NCI-H1436 treated with DMSO at 0.1 percent for 48 hours (cell line): ENCODE measurements at places on chromosomes 4 and X.

DNA sequence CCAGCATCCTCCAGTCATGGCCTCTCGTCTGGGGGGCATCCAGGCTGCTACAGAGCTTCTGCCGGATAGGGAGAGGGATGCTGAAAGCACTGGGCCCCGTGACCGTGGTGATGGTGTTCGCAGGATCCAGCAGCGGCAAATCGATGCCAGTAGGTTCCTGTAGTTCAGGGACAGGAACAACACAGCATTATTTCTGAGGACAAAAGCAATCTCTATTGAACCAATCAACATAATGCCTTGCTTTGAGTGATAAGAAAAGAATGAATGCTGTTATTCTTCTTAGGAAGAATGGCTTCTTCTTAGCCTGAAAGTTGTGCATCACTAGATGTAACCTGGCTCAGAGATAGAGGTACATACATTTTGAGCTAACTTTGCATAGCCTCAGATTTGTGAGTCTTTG lies 378.6 kb downstream of the UNC5C start:
- DNase-seq = no peak

DNA sequence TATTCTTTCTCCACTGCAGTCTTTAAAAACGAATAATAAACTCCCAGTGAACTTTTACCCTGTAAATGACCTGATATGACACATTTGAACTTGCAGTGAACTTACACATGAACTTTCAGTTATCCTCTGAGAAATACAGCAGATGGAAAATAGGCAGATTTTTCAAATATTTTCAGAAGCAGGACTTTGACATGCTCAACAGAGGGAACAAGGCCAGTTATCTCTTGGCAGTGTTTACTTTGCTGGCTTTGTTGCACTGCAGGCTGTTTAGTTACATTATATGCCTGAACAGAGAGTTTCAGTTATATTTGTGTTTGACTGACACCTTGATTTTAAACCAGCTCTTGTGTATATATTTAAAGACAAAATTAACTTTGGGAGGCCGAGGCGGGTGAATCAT lies 47.6 kb upstream of the FGG start:
- no peak for DNase-seq

GRCh38 chr4:85126991-85127591 lies 160.6 kb upstream of the WDFY3 start:
- no peak for DNase-seq

DNA sequence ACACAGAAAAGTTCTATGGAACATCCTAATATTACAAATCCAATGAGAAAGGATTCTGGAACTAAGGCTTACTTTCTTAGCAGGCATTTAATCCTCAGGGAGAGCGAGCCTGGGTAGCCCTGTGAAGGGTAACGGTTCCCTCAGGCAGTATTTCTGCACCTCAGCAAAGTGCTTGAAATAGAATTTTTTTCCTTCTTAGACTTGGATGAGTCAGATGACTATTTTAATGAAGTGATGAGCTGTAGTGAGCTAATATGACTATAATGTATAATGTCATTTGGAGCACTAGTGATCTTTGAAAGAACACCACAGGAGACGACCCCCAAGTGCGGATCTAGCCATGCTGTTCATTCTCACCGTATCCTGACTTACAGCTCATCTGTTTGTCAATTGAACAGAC lies 493.0 kb upstream of the FAM241A start:
- no peak for DNase-seq

DNA sequence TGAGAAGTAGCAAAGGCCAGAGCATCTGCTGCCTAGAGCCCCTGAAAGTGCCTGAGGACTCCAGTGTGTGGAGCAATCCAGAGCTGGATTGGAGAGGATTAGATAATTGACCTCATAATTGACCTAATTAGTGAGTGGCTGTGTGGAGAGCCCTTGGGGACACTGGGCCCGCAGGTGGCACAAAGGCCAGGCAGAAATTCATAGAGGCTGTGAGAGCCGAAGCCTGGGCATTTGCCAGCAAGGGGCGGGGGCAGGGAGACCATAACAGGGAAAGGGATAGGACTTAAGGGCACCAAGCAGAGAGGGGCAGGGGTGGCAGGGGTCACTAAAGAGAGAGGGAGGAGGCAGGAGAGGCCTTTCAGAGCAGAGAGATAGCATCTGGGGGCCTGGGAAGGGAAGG lies 45.3 kb downstream of the EFNB1 start:
- no peak for DNase-seq

GRCh38 chrX:110142096-110142495 lies 139.2 kb downstream of the TMEM164 start:
- DNase-seq = no peak

GRCh38 chrX:44462850-44463249 lies 79.8 kb downstream of the FUNDC1 start:
- no peak for DNase-seq

DNA sequence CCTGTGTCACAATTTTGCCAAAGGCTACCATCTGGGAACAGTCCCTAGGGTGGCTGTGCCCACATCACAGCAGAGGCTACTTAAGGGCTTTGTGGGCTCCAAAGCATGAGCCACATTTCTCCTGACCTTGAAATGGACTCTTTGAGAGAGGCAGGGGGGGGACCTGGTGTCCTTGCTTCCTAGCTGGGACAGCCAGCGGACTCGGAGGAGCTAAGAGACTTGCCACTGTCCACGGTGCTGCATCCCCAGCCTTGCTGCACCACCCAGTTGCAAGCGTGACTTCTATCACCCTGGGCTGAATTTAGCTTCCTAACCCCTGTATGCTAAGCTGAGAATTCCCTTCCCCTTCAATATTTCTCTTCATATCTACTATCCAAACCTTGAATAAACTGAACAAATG lies 99.0 kb downstream of the PHKA2 start:
- no peak for DNase-seq

- no peak for DNase-seq
These were observed 43.5 kb upstream of the ZNF518B start for GRCh38 chr4:10500776-10501175.

DNA sequence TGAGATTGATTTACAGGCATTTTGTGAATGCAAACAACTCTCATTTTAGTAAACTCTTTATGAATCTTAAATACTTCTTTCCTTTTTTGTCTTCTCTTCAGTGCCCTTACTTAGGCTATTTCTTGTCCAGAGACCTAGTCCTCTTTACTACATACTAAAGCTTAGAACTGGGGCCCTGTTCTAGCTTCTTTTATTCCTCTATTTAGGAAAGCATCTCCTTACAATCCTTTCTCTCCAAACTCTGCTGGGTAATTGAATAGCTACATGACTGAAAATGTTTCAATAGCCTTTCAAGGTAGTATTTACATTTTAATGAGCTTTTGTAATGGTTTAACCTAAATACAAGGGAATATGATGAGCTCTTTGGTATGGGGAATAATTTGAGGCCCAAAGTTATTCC lies 1701.5 kb upstream of the TENM3 start:
- no peak for DNase-seq

GRCh38 chr4:8737075-8737474 lies 134.6 kb downstream of the HMX1 start:
- DNase-seq = no peak

- no peak for DNase-seq
These were observed 59.2 kb downstream of the FSTL5 start for GRCh38 chr4:162104459-162105124.

DNA sequence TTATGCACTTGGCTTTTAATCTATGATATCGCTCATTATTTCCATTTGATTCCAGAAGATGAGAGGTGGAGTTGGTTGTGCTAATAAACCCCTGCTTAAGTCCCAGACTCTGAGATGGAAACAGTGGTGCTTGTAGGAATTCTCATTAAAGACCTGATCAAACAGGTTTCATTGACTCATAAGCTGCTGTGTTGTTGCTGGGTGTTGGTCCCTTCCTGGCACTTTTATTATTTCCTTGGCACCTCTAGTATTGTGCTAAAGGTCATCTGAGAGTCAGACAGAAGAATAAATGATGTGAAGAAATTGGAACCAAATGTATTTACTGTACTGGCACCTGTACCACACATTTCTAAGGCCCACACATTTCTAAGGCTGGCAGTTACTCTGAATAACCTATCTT lies 544.7 kb upstream of the NR3C2 start:
- DNase-seq = no peak

- DNase-seq = no peak
These were observed 99.0 kb downstream of the ARSJ start for GRCh38 chr4:113880240-113881028.

DNA sequence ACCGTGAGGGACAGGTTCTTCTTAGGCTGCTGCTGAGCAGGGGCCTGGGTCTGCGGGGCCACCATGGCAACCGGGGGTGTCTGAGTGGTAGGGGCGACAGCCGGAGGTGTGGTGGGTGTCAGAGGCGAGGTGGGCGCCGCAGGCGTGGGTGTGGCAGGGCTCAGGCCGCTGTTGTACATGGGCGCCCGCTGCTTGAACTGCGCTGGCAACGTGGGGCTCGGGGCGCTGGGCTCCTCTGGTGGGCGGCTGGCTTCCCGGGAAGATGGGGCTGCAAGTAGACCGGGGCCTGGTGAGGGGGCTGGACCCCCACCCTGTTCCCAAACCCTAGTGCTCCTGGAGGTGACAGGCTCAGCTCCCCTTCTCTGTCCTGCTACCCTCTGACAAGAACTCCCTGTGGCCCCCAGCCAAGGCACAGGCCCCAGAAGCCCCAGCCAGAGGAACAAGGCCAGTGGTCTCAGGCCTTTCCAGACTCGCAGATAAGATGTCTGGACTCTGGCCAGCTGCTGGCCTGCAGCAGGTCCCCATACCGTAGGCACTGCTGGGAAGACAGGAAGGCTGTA lies 24.8 kb downstream of the NELFA start:
- DNase-seq = no peak

GRCh38 chr4:56843421-56843899 lies 22.0 kb upstream of the SPINK2 start:
- DNase-seq = no peak

DNA sequence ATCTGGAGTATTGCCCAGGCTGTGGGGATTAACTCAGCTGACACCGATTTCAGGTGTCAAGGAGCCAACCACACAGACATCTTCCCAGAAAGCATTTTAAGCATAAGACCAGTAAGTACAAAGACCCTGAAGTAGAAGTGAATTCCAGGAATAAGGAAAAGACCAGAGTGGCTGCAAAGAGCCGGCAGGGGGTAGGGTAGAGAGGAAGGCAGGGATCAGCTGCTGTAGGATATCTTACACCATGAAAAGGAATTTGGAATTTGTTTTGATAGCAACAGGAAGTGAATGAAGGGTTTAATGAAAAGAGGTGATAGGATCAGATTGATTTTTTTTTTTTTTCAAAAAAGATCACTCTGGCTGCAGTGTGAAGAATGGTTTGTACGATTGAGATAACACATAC lies 113.6 kb upstream of the PPARGC1A start:
- no peak for DNase-seq

- no peak for DNase-seq
These were observed 102.1 kb upstream of the FAM9B start for GRCh38 chrX:9135901-9136510.

GRCh38 chr4:2948895-2949781 lies 14.1 kb downstream of the NOP14 start:
- no peak for DNase-seq

DNA sequence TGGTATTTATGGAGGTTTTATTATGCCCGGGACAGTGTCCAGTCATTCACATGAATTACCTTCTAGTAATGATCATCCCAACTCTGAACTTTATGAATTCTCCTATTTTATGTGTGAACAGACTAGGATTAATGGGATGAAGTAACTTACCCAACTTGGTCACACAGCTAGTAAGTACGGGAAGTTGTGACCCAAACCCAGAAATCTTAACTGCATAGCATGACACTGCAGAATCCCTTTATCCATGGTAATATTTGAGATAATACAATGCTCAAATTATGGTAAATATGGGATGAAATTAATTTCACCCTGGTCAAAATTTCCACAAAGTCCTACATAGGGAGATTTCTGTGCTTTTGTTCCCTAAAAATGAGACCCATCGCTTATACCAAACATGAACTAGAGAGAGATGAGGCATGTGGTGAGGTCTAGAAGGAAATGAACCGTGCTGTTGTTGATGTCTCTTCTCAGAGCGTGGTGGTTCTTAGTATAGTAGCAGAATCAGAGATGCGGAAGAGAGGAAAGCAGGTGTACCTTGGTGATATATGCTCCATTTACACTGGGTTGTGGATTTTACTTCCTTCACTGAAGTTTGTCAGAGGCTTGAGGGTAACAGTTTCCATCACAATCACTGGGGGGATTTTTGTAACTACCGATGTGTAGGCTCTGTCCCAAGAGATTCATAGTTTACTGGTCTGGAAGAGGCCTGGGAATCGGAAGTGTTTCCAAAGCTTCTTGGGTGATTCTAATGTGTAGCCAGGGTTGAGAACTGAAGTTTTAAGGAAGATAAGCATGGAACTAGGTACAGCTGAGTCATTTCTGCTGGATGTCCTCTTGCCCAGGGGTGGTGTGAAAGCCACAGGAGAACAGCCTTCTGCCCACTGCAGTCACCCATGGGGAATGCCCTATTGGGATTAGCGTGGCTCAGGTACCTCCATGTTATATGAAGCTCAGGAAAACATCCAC lies 30.2 kb upstream of the FAM9C start:
- no peak for DNase-seq

- no peak for DNase-seq
These were observed 83.8 kb downstream of the FIP1L1 start for GRCh38 chr4:53461244-53461643.

GRCh38 chr4:99654361-99654761 lies 3.3 kb downstream of the C4orf54 start:
- no peak for DNase-seq

DNA sequence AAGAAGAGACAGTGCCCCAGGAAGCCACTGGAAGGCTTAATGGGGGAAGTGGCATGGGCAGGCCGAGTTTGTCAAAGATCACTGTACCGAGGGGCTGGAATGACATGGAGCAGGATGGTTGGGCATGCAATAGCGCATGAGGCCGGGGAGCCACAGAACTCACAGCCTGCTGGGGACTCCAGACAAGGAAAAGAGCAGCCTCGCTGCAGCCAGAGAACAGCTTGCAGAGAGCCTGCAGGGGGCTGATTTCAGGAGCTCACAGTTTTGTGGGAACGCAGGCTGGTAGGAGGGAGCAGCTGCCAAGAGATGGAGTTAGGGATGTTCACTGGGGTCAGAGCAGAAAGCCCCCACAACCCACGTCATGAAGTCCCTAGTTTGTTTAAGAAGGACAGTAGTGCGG lies 45.4 kb downstream of the STOX2 start:
- no peak for DNase-seq

DNA sequence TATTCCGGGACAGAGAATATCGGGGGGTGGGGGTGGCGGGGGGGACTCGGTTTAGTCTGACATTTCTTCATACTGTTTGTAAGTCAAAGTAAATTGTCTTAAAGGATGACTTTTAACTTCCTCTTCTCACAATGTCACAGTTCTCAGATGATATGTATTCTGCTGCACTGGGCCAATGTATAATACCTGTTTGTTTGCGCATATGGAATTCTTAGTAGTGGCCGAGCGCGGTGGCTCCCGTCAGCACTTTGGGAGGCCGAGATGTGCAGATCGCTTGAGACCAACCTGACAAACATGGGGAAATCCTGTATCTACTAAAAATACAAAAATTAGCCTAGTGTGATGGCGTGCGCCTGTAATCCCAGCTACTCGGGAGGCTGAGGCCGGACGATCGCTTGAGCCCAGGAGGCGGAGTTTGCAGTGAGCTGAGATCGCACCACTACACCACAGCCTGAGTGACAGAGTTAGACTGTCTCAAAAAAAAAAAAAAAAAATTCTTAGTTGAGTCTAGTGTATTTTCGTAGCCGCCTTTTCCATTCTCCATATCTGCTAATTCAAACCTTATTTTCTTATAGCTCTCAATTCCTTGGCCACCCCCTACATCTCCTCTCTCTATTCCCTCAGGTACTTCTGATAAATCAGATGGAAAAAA lies 851 bp downstream of the POLR2B start:
- DNase-seq = no peak

GRCh38 chr4:7241597-7242125 lies 49.3 kb downstream of the SORCS2 start:
- no peak for DNase-seq
